ENCODE measurements at places on chromosomes 7 and 10. TPM values are rescaled to one million over a fixed set of nuclear protein-coding genes. Genes with fewer than 3 reads are reported as not detected.
A peak's percentile ranks its signal among the peaks of the same experiment; 100 is the strongest.

The OR2A12 gene
- not detected for total RNA-seq

The MRLN gene
- 0.43 TPM for total RNA-seq

- no peak for DNase-seq
Measured at GRCh38 chr7:155342313-155342712, 44.6 kb downstream of the INSIG1 start.

- peak; percentile 86 for DNase-seq
Measured at GRCh38 chr7:88664630-88665233, 94.8 kb upstream of the ZNF804B start.

The GJC3 gene
- total RNA-seq, result 0.11 TPM

The TBATA gene
- not detected for total RNA-seq
